ENCODE measurements at places on chromosomes 6 and 20.

- DNase-seq, result no peak
Observed at GRCh38 chr6:133136177-133136880, 104.8 kb upstream of the EYA4 start.

DNA sequence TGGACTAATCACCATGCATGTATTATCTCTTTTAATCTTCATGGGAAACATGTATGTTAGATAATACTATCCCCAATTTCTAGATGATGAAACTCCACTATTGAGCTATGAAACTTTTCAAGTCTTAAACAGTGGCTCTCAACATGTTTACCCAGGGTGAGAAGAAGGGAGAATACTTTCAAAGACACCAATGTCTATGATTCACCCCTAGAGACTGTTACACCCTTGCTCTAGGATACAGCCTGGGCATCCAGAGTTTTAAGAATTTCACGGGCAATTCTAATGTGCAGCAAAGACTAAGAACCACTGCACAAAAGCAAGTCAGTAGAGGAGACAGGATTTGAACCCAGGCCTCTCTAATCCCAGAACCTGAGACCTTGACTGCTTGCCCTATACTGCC lies 47.8 kb downstream of the GFOD1 start:
- DNase-seq, result no peak

DNA sequence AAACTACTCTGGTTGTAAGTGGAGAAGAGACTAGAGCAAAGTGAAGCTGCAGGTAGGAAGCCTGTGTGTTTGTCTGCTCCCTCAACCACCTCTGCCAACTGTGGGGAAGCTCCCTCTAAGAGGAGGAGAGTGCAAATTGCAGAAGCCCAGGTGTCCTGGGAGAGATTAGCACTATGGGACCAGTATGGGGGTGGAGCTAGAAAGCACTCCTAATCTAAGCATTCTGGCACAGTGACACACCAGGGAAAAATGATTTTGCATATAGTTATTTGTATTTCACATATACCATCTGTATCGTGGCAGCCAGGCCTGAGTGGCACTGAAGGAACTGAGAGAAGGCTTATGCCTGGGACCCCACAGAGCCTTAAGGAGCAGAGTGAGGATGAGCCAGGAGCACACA lies 12.8 kb downstream of the GSTA1 start:
- no peak for DNase-seq

DNA sequence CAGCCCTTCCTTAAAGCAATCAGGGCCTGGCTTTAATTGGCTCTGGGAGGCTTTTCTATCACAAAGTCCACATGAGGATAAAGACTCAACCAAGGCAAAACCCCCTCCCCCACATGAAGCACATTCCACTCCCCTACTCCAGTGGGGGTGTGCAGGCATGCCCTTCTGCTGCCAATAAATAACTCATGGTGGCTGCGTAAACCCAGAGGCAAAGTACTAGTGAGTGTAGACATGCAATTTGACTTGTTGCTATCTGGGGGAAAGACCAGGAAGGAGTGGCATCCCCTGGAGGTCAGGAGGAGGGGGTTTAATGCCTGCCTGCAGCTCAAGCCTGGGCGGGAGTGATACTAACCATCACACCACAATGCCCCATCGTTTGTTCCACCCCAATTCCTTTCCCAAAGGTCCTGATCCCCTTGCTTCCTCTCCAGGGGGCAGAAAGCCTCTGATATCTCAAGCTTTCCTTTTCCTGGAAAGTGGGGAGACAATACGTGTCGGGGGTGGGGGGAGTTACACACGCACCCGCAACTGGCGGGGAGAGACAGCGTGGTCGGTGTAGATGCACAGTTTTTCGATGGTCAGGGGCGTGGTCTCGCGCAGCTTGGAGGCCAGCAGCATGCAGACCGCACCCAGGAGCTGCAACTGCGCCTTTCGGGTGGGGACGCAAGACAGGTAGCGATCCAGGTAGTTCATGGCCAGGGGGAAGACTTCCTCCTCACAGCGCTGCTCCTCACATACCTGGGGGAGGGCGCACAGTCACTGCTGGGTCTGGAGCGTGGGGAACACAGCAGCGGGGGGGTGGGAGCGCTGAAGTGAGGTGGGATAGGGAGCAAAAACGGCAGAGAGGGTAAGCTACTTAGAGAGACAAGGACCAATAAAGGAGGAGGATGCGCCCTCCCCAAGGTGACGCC lies 1.5 kb downstream of the CCND3 start:
- no peak for DNase-seq

DNA sequence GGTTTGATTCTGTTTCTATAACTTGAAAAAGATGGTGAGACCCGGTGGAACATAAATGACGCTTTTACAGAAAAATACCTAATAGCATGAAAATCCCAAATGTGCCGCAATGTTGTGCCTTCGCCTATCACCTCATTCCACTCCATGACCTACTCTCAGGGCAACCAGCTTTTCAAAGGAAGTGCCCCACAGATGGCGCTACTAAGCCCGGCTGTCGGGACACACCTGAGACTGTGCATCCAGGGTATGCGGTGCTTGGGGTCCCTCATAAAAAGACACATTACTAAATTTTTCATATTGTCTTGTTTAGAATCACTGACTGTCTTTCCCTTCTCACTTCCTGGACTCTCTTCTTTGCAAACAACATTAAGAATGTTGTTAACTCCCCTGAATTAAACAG lies 145.5 kb upstream of the RPS6KA2 start:
- no peak for DNase-seq

GRCh38 chr20:49228676-49229075 lies 9.5 kb downstream of the DDX27 start:
- no peak for DNase-seq

DNA sequence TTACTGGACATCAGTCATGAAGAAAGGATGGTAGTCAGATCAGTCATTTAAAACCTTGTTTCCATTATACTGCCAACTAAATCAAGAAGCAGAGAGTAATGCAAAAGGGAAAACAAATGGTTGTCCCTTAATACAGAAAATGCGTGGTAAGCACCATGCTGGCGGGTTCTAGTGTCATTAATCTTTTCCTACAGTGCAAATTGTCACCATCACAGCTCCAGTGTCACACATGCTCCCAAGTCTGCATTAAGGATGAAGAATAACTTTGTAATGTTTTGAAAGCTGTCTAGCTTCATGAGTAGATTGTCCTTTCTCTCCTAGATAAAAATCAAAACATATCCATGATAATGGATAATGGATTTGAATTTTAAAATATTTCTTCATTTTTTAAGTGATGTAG lies 735.6 kb downstream of the EPHA7 start:
- no peak for DNase-seq

Measured in NCI-H2081 (cell line).